ENCODE measurements at places on chromosomes 2 and 18.

DNA sequence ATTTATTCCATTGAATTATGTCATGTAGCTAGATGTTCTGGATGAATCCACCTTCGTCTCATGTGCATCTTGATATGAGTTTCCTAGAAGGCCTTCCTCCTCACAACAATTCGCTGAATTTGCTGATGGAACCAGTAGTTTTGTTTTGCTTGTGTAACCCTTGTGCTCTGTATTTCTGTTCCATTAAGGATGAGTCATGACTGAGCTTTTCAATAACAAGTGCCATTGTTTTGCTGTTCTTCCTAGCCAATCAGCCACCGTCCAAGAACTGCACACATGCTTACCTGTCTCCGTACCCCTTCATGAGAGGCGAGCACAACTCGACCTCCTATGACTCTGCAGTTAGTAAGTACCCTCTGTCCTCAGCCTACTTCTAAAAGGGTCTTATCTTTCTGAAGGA, 2.3 kb downstream of the TMEM182 start:
- no peak for DNase-seq

- DNase-seq, result no peak
Observed at GRCh38 chr18:21701621-21702020, 3.0 kb downstream of the ABHD3 start.

DNA sequence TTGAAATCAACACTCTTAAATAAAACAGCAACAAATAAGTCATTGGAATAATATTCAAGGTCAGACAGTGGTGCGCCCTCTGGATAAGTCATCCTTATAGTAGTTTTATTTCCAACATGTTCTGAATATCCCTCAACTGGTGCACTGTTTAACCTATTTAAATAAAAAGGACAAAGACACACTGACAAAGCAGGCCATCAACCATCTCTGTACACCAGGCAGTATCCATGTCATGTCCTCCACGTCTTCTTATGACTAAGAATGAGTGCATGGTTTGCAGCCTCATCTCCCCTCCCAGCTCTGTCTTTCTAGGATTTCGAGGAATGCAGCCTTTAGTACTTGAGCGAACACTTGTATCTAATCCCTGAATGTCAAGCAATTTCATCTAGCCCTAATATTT, 42.4 kb downstream of the ST3GAL5 start:
- DNase-seq, result no peak

- no peak for DNase-seq
Observed at GRCh38 chr2:16635791-16636699, 29.6 kb downstream of the CYRIA start.

- peak; percentile 6 for DNase-seq
Observed at GRCh38 chr2:8234757-8235374, 447.0 kb upstream of the ID2 start.
